ENCODE measurements at places on chromosomes 16 and 17.

DNA sequence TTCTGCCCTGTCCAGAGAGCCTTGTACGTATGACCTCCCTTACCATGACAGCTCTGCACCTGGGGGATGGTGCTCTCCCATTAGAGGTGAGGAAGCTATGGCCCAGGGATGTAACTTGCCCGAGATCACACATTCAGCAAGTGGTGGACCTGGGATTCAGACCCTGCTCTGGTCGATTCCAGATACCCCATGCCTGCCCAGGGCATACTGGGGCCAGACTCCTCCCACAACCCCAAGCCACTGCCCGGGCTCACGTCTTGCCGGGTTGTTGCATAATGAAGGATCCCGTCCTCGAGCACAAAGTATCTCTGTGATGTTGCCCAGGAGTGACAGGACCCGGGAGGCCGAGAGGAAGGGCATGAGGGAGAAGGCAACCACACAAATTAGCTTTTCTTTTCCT, 2.1 kb downstream of the OSBPL7 start:
- no peak for DNase-seq
- H3K4me1 ChIP-seq: peaks cover 20% of the 10 kb centered on the region
- no peaks in the 10 kb centered on the region for H3K27me3 ChIP-seq
- H3K27ac ChIP-seq: no peak overlapping the region
- H3K4me3 ChIP-seq: no peak overlapping the region

DNA sequence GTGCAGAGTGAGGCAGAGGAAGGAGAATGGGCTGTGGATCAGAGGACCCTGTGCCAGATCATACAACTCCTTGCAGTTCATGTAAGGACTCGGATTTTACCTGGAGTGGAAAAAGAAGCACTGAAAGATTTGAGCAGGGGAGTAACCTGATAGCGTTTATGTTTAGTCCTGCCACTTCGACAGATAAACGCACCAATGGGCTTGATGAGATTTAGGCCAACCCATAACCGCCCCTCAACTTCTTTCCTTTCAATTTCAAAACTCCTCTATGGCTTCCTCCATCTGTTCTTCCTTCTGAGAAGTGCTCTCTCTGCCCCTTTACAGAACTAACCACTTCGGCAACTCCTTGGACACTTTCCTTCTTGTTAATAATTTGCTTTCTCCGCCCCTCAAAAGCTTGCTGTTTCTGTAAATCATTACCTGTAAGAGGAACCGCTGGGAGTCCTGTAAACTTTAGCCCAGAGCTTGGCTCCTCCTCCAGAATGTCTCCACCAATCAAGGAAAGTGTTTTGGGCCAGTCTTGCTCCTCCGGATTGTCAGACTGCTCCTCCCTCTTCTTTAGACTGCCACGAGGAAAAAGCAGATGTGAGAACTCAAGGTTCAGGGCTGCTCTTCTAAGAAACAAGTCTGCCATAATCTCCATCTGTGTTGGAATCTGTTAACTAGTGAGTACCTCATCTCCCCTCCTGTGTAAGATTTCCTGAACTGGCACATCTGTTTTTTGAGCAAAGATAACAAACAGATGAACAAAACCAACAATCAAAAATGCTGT, at the start of gene ACSM3:
TSS of gene ACSM3 (plus strand) at position 554 of the 772 bp plus-strand sequence. CDS start 6,021 bp downstream, outside the sequence.
- DNase-seq: peak; percentile 81
- peak within 1 kb of the TSS; percentile 99 for H3K27ac ChIP-seq
- H3K27me3 ChIP-seq: no peaks in the 10 kb centered on the region
- no peak within 1 kb of the TSS for H3K4me3 ChIP-seq
- H3K36me3 ChIP-seq: no peaks in the 10 kb centered on the region
- peaks cover 6% of the 10 kb centered on the region for H3K4me1 ChIP-seq

- peaks cover 6% of the 10 kb centered on the region for H3K27me3 ChIP-seq
- H3K36me3 ChIP-seq: no peaks in the 10 kb centered on the region
Measured at GRCh38 chr17:35245196-35245486, 2.3 kb downstream of the SLFN5 start.

DNA sequence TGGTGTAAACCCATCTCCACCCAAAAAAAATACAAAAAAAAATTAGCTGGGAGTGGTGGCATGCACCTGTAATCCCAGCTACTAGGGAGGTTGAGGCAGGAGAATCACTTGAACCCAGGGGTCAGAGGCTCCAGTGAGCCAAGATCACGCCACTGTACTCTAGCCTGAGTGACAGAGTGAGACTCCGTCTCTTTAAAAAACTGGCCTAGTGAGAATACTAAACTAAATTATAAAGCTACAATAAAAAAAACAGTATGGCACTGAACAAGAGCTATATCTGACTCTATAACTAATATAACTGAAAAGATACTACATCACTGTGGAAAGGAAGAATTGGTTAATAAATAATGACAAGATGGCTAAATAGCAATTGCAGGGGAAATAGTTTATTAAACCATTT, 6.4 kb downstream of the SMURF2 start:
- no peaks in the 10 kb centered on the region for H3K36me3 ChIP-seq
- H3K4me3 ChIP-seq: peak overlapping the region; percentile 95
- H3K4me1 ChIP-seq: peaks cover 3% of the 10 kb centered on the region
- no peak overlapping the region for H3K27ac ChIP-seq
- no peak for DNase-seq
- H3K27me3 ChIP-seq: no peaks in the 10 kb centered on the region

DNA sequence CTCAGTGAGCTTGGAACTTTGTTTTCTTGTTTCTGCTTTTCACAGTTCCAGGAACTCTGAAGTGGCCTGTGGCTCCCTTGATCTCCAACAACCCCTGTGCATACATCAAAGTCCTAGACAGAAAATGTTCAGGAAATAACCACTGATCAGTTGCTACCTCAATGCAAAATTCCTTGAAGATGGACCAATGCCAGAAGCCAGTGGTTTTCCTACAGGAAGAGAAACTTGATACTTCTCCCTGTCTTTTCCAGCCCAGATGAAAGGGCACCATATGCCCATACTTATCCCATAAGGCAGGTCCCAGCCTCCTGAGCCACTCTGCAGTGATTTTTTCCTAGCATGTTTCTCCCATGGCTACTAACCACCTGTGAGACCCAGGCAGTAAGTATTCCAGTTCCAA, 12.3 kb upstream of the CDRT4 start:
- peak; percentile 67 for DNase-seq
- peak overlapping the region; percentile 41 for H3K27ac ChIP-seq
- peaks cover 5% of the 10 kb centered on the region for H3K36me3 ChIP-seq
- peaks cover 5% of the 10 kb centered on the region for H3K4me1 ChIP-seq
- no peak overlapping the region for H3K4me3 ChIP-seq

GRCh38 chr17:42185621-42185930, 324 bp upstream of the HCRT start:
- H3K4me1 ChIP-seq: peaks cover 22% of the 10 kb centered on the region
- no peak overlapping the region for H3K4me3 ChIP-seq
- no peak overlapping the region for H3K27ac ChIP-seq

- peaks cover 60% of the 10 kb centered on the region for H3K4me1 ChIP-seq
- H3K27ac ChIP-seq: no peak overlapping the region
- H3K27me3 ChIP-seq: no peaks in the 10 kb centered on the region
Measured at GRCh38 chr16:70421014-70421413, 17.9 kb downstream of the ST3GAL2 start.

DNA sequence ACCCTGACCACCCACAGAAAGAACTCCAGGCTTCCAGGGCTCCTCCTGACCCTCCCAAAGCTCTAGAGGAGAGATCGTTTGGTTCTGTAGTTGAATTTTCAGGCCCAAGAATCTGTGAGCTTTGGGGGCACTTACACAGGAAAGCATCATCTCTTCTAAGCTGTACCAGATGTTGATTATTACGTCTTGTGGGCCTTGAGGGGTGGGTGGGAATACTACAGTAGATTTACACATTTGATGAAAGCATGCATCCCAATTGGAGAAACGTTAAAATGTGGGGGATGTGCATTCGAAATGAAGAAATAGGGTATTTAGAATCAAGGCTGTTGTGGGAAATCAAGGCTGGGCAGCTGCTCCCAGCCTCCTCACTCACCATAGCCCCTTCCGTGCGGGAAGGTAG, 61.9 kb downstream of the MGAT5B start:
- H3K27me3 ChIP-seq: no peaks in the 10 kb centered on the region
- H3K4me3 ChIP-seq: no peak overlapping the region
- peaks cover 3% of the 10 kb centered on the region for H3K4me1 ChIP-seq
- no peak overlapping the region for H3K27ac ChIP-seq
- H3K36me3 ChIP-seq: no peaks in the 10 kb centered on the region

- no peak overlapping the region for H3K27ac ChIP-seq
- peaks cover 8% of the 10 kb centered on the region for H3K4me1 ChIP-seq
- DNase-seq: peak; percentile 92
- H3K4me3 ChIP-seq: no peak overlapping the region
- H3K27me3 ChIP-seq: no peaks in the 10 kb centered on the region
- H3K36me3 ChIP-seq: no peaks in the 10 kb centered on the region
Measured at GRCh38 chr17:73068322-73069153, 23.9 kb downstream of the SLC39A11 start.

GRCh38 chr16:84652566-84652965, 4.3 kb downstream of the KLHL36 start:
- DNase-seq: no peak
- peaks cover 18% of the 10 kb centered on the region for H3K4me1 ChIP-seq
- H3K4me3 ChIP-seq: no peak overlapping the region
- no peaks in the 10 kb centered on the region for H3K27me3 ChIP-seq
- no peak overlapping the region for H3K27ac ChIP-seq

- peaks cover 9% of the 10 kb centered on the region for H3K27me3 ChIP-seq
- peaks cover 6% of the 10 kb centered on the region for H3K4me1 ChIP-seq
- H3K27ac ChIP-seq: no peak overlapping the region
- no peak for DNase-seq
- H3K36me3 ChIP-seq: no peaks in the 10 kb centered on the region
Measured at GRCh38 chr17:14779241-14779640, 478.4 kb downstream of the HS3ST3B1 start.

DNA sequence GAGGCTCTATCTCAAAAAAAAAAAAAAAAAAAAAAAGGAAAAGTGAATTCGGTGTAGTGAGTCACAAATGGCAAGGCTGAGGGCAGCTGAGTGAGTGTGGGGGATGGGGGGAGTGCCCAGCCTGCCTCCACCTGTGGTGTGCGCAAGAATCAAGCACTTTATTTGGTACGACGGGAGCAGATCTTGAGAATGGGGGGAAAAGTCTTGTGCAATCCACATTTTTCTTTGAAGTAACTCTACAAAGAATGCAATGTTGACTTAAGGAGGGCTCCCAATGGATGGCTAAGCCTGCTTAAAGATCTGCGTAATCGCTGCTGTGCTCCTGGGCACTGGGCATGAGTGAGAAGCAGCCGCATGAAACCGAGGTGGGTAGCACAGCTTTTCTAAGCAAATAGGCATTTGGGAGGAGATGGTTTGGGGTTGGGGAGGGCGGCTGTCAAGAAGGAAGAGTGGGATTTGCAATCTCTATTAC, 28.2 kb downstream of the ATP2C2 start:
- H3K4me1 ChIP-seq: no peaks in the 10 kb centered on the region
- H3K36me3 ChIP-seq: no peaks in the 10 kb centered on the region
- H3K27ac ChIP-seq: no peak overlapping the region
- peaks cover 34% of the 10 kb centered on the region for H3K27me3 ChIP-seq
- no peak overlapping the region for H3K4me3 ChIP-seq

- H3K27me3 ChIP-seq: peaks cover 3% of the 10 kb centered on the region
- no peak for DNase-seq
- H3K4me3 ChIP-seq: no peak overlapping the region
- peaks cover 21% of the 10 kb centered on the region for H3K4me1 ChIP-seq
- H3K36me3 ChIP-seq: peaks cover 3% of the 10 kb centered on the region
Measured at GRCh38 chr17:67575325-67575724, 142.4 kb upstream of the NOL11 start.

Measured in mesenchymal stem cell (in vitro differentiated cells and primary cell).